Fibroblast of upper back skin (primary cell): ENCODE measurements at places on chromosomes 6 and 20.
A peak's percentile ranks its signal among the peaks of the same experiment; 100 is the strongest.

DNA sequence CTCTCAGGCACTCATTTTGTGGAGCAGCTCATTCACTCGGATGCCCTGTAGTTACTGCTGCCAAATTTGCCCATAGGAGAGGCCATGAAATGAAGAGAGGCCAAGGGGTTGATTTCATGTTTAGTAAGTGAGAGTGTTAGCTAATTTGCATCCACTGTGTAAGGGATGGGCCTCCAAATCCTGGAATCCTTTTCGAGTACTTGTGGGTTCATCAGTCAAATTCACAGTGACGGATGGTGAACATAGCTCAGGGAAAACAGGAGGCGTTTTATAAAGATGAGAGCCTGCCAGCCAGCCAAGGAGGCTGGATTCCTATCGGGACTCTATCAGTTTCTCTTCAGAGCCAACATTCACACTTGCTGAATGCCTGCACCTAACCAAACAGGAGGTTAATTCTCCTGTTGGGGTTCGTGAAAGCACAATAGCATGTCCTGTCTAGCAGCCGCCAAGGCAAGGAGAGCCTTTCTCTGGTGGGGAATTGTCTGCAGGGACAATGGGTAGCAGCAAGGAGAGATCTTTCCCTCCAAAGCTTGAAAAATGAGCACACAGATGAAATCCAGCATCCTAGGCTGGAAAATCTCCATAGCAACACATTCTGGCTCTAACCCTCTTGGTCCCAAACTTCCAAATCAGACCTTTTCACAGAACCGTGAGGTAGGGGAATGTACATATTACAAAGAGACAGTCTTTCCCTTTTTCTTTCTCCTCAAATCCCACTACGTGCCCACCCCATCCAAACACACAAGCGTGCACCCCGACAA, 231.4 kb upstream of the ECI2 start:
- peak; percentile 35 for DNase-seq

- no peak for DNase-seq
Observed at GRCh38 chr20:11083841-11084240, 410.0 kb upstream of the JAG1 start.

DNA sequence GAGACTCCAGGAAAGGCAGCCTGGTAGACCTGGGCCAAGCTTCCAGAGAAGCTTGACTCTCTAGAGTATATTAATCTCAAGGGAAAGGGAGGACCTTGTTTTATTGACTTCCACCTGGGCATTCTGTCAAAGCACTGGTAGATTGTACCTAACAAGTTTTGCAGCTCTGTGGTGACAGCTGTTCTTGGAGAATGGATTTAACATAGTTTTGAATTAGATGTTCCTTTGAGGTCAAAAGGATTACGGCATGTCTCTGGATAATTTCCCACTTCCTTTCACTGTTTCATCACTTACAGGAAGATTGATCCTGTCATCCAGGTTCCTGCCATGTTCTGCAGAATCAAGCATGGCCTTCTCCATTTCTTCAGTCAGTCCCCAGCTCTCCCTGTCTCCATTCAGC, 246.0 kb downstream of the PHACTR1 start:
- peak; percentile 45 for DNase-seq

GRCh38 chr6:131134220-131134979, 867 bp upstream of the AKAP7 start:
- no peak for DNase-seq

DNA sequence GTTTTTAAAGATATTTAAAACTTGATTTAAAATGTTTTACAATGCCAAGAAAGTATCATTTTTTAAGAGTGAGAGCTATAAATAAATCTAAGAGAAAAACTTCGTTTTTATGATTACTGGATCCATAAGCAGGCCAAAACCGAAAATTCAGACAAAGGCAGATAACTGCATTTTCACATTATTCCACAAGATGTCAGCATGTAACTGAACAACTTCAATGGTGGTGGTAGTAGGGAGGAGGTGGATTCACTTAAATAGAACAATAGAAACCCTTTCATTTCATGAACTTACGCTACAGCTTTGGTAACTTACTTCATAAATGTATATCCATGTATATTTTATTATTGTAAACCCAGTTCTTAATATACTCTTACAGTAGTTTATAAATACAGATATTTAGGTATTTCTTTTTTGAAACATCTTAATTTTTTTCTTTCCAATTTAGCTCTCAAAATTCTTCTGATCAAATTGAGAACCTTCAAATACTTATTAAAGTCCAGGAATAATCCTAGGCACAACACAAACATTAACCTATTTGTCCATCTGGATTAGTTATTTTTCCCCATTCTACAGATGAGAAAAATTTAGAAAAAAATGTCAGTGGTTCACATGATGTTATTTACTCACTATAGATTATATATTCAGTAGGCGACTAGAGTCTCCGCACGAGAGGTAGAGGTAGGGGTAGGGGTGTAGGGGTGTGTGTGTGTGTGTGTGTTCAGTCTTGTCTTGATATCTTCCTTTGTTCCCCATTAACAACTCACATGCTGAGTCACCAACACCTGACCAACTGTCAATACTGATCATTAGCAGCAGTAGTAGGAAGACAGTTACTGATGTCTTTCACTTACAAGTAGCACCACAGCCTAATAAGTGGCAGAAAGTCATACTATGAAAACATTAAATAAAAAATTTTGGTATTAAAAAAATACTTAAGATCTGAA, 111.5 kb downstream of the ARHGAP18 start:
- DNase-seq = peak; percentile 77

- DNase-seq = peak; percentile 77
Observed at GRCh38 chr20:10902576-10903282, 228.9 kb upstream of the JAG1 start.

DNA sequence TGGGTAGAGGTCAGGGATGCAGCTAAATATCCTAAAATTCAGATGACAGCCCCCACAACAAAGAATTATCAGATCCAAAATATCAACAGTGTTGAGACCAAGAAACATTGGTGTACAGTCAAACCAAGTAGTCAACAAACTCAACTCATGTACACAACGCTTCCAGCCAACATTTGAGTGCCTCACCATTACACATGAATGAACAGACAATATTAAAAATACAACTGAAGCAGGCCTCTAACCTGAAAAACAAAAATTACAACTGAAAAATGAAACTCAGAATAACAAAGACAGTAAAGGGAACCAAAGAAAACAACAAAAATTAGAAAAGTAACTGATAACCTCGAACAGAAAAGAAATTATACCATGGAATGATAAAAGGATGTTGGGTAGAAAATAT, 46.2 kb downstream of the HACE1 start:
- DNase-seq = no peak

- DNase-seq = peak; percentile 35
Observed at GRCh38 chr6:57097596-57097995, 7.6 kb downstream of the ZNF451 start.

GRCh38 chr6:583635-584034, 73.3 kb downstream of the HUS1B start:
- no peak for DNase-seq

GRCh38 chr6:548517-548916, 108.4 kb downstream of the HUS1B start:
- no peak for DNase-seq

GRCh38 chr6:89555031-89555430, 83.5 kb downstream of the LYRM2 start:
- DNase-seq = no peak

- no peak for DNase-seq
Observed at GRCh38 chr20:24523661-24524060, 54.2 kb downstream of the SYNDIG1 start.

DNA sequence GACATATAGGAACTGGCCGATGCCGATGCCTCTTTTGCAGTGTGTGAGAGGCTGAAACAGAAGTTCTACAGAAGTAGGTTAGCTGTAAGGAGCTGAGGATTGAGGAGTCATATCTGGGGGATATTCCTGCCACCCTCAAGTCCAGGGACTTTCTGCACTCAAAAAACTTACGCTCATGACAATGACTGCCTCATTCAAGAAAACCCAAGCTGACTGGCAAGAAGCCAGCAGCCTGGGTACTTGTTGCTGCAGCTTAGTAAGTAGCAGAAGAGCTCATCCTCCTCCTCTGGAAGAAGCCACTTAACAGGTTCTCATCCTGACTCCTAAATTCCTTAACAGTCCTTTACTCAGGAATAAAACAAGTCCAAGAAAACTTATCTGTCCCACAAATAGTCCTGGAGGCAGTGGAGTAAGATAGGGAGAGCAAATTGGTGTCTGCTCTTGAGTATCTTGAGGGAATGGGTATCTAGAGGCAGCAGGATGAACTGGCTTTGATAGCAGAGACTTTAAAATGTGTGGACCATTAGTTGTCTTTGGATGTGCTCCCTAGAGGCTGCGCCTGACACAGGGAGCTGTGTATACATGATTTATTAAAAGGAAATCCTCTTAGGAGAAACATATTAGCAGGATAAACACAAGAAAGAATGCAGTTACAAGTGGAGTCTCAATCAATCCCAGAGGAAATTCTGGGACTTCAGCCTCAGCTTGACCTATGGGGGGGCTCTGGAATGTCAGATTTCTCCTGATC, 7.4 kb downstream of the CALHM5 start:
- DNase-seq = peak; percentile 19

- peak; percentile 72 for DNase-seq
Observed at GRCh38 chr20:44738813-44739477, 6.7 kb upstream of the KCNK15 start.
